ENCODE measurements at places on chromosomes 5 and 9. TPM values are rescaled to one million over a fixed set of nuclear protein-coding genes. Genes with fewer than 3 reads are reported as not detected.

The DNAH5 gene
- total RNA-seq, result 0.35 TPM

The PARP8 gene
- 5.5 TPM for total RNA-seq

The MAMDC2 gene
- total RNA-seq, result 3.6 TPM

The TAS2R1 gene
- not detected for total RNA-seq

The PAPPA gene
- total RNA-seq, result 2.8 TPM

DNA sequence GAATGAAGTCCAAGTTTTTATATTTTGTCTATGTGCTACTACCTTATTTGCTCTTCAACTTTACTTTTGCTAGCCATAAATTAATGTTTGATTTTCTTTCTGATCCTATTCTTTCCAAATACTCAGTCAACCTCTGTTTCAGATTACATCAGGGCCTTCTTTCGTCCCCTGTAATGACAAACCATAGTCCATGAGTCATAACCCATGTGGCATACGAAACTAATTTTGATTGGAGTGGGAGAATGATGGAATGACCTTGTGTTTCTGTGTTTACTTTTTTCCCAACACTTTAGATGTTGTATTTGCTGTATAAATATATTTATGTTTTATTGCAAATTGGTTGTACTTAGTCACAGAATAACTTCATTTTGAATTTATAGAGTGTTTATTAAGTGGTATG, 1043.1 kb downstream of the DTWD2 start:
- no peak for DNase-seq

DNA sequence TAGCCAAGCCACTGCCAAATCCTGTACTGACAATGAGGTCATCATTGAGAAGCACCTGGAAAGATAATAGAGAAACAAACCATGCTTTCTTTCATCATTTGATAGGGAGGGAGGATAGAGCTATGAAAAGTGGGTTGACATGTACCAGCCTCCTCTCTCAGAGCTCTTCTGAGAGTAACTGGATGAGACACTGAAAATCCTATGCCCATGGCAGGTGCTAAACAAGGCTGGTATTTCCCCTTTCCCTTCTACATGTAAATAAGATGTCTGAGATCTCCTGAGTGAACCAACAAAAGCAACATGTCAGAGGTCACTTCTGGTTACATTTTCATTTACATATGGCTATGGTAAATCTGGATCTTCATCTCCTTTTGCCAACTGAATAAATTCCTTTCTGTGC, 45.3 kb upstream of the TRAF1 start:
- DNase-seq, result no peak

DNA sequence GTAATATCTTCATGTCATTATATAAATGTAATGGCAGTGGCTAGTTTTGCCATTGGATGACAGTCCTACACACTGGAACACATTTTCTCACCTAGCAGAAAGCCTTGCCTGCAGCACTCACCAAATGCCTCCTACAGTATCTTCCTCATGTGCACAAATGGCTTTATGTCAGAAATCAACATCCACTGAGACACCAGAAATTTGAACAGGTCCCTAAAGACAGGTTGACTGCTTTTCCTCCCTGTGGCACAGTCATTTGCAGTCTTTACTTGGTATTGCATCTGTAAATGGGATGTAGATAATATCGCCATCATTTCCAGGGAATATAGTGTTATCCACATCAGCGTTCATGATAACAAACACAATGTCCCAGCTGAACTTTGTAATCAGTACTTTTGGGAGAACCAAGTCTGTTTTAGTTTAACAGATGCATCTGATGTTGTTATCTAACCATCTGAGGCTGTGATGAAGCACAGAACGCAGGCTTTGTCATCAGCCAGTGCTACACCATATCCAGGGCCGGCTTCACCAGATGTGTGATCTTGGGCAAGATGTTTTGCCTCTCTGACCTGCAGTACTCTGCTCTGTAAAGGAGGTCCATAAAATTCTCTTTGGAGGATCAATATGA, 83.9 kb upstream of the TAS2R1 start:
- DNase-seq, result no peak

DNA sequence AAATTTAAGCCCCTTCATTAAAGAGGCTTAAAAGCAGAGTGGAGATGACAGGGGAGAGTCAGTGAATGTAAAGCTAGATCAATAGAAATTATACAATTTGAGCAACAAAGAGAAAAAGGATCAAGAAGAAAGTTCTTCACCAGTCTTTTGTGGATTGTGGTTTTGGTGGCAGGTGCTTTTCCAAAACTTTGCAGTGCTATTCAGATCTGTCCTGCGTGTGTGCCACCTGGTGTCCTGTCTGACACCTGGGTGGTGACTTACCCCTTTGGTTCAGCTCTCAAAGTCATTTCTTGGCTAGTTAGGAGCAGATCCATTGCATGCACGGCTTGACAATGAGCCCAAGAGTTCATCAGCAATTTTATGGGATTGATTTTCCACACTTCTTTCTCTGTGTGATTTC, 69.4 kb downstream of the SREK1 start:
- DNase-seq, result no peak

GRCh38 chr5:156699147-156699546, 150.9 kb upstream of the PPP1R2B start:
- DNase-seq, result no peak

GRCh38 chr5:14177634-14178033, 34.5 kb downstream of the TRIO start:
- no peak for DNase-seq

DNA sequence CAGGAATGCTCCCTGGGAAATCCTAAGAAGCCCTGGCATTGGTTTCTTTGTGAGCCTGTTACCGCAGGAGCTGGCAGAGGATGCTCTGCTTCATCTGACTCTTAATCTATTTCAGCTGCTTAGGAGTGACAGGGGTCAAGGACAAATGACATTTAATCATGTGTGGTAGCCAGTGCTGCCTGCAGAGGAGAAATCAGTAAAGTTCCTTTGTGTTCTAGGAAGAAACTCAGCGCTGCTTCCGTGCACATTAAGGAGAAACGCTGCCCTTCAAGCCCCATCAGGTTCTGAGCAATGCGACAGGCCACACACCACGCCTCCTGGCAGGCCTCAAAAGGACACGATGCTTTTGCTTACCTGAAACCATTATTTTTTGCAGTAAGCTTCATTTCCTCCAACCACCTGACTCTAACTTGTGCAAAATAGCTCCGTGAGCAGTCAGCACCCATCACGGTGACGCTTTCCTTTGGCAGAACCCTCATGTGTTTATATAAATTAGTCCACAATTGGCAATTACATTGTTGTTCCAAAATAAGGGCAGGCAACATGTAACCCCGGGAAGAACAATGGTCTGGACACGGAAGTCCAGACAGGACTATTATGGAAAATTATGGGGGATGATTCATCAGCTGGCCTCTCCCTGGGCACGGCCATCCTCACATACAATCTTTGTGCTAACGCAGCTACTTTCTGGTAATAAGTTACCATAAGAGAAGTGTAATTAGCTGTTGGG, 387.9 kb upstream of the DAP start:
- no peak for DNase-seq

- no peak for DNase-seq
Observed at GRCh38 chr9:89020754-89021153, 29.5 kb downstream of the S1PR3 start.

DNA sequence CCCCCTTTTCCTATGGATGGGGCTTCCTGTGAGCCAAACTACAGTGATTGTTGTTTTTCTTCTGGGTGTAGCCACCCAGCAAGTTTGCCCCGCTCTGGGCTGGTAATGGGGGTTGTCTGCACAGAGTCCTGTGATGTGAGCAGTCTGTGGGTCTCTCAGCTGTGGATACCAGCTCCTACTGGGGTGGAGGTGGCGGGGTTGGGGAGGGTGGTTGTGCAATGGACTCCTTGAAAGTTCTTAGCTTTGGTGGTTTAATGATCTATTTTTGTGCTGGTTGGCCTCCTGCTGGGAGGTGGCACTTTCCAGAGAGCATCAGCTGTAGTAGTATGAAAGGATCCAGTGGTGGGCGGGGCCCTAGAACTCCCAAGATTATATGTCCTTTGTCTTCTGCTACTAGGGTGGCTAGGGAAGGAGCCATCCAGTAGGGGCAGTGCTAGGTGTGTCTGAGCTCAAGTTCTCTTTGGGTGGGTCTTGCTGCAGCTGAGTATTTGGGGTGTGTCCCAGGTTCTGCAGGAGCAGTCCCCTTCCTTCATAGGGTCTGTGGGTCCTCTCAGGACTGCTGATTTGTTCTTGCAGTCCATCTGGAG, 275.6 kb upstream of the PAPPA start:
- no peak for DNase-seq

GRCh38 chr5:179183481-179183880, 123.3 kb downstream of the ZNF354C start:
- DNase-seq, result no peak

DNA sequence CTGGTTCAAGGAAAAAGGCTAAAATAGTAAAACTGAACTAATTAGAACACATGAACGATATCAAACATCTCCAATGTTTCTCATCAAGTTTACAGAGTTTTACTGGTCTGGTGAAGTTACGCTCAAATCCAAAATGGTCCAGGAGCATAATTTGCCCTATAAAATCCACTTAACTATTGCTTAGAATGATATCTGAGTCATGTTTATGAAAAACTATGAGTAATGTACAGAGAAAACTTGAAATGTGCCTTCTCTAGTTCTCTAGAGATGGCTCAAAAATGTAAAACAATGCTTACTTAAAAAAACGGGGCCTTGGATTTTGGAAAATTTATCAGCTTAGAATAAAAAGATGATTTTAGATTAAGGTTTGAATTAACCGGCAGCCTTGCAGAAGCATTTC, 108.1 kb downstream of the FBXW11 start:
- no peak for DNase-seq

- DNase-seq, result no peak
Observed at GRCh38 chr5:132411304-132412013, 41.9 kb downstream of the SLC22A5 start.

DNA sequence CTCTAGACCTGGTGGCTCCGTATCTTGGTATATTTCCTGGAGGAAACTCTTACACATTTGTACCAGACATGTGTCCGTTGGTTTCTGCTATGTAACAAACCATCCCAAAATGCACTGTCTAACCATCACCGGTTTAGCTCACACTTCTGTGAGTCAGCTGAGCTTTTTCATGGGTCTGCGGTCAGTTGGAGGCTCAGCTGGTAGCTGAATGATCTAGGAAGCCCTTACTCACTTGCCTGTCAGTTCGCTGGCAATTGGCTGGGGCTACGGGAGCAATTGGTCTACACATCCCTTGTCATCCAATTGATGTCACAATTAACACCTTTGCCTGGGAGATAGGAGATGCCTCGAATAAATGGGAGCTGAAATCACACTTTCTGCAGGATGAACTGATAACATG, 11.6 kb upstream of the WHRN start:
- no peak for DNase-seq
